ENCODE measurements at places on chromosomes 7 and 10.

- DNase-seq, result no peak
These were observed 336.4 kb downstream of the ELMO1 start for GRCh38 chr7:37112218-37112617.

DNA sequence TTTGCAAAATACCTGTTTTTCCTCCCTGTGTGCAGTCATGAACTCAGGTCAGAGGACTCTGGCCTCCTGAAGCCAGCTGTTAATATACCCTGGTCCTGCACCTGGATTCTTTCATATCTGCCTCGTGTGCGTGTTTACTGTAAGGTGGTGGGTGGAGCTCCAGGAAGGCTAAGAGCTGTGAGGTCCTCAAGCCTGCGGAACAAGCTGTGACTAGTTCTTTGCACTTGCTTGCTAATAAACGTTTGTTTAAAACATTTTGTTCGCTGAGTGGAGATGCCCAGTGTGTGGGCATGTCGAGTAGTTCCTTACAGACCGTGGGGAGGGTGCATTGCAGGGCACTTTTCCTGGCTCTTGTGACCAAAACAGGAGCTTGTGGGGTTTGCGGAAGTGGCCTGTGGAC, 139.0 kb downstream of the DOCK1 start:
- DNase-seq, result no peak

GRCh38 chr7:91089382-91089963, 174.8 kb upstream of the FZD1 start:
- DNase-seq, result peak; percentile 68

- no peak for DNase-seq
These were observed 98.3 kb downstream of the MKI67 start for GRCh38 chr10:128027822-128028507.

- DNase-seq, result peak; percentile 9
These were observed 731.1 kb downstream of the ZWINT start for GRCh38 chr10:55629793-55630490.

GRCh38 chr7:82723411-82723810, 279.8 kb upstream of the CACNA2D1 start:
- DNase-seq, result no peak

GRCh38 chr7:158238616-158239289, 348.9 kb downstream of the PTPRN2 start:
- DNase-seq, result no peak

DNA sequence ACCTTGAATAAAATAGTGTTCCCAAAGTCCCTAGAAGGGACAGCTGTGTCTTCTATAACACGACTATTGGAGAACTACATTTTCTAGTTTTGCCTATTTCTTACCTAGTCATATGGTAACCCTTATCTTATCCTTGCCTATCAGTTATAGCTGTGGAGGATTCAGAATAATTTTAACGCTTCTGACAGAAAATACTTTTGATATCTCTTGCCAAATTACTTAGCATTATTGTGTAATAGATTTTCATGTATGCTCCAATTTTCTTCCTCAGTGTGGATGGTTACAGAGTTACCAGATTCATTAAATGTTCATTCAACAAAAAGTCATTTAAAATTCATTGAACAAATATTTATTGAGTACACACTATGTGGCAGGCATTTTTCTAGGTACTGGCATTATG, 34.6 kb upstream of the LSM8 start:
- no peak for DNase-seq

- no peak for DNase-seq
These were observed 139.6 kb downstream of the PTPN20 start for GRCh38 chr10:47050618-47051455.

GRCh38 chr7:157874870-157875229, 538.0 kb downstream of the DNAJB6 start:
- DNase-seq, result no peak

All from suppressor macrophage treated with lipopolysaccharide for 1 hour (primary cell).